Stimulated activated CD8-positive, alpha-beta memory T cell treated with anti-CD3 and anti-CD28 coated beads, Interleukin-7, amount 100 ng/mL, for 48 hours (primary cell): ENCODE measurements at places on chromosomes 2 and 18.

GRCh38 chr18:78239090-78239457, 740.5 kb upstream of the SALL3 start:
- DNase-seq: no peak

DNA sequence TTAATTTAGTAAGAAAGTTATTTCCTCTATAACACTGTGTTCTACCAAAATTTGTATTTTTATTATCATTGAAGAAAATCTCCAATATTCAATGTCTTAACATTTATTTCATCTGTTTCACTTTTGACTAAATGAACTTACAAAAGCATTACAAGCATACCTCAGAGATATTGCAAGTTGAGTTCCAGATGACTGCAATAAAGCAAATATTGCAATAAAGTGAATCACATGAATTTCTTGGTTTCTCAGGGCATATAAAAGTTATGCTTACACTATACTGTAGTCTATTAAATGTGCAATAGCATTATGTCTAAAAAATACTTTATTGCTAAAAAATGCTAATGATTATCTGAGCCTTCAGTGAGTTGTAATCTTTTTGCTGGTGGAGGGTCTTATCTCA, 78.3 kb downstream of the TTC32 start:
- DNase-seq: no peak

GRCh38 chr18:59878644-59879043, 21.2 kb upstream of the PMAIP1 start:
- no peak for DNase-seq

- no peak for DNase-seq
Observed at GRCh38 chr18:21602299-21602587, 1.7 kb upstream of the ESCO1 start.

DNA sequence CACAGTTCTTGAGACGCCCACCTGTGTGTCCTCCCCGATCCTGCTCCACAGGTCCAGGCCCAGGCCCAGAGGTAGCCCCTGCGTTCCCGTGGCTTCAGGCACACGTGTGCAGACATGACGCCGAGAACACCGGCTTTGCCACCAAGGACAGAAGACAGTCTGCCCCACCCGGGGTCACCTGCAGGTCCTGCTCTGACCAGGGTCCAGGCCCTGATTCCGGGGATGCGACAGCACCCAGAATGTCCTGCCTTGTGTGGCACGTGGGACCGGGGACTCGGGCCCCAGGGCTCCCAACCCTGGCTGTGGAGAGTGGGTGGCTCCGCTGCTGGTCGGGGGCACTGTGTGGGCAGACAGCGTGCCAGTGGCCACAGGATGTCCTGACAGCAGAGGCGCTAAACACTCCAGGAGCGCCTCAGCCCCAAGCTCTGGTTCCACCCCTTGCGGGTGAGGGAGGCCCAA, 36.9 kb downstream of the ADI1 start:
- DNase-seq: no peak

- DNase-seq: no peak
Observed at GRCh38 chr2:120167272-120167671, 55.9 kb downstream of the TMEM185B start.

DNA sequence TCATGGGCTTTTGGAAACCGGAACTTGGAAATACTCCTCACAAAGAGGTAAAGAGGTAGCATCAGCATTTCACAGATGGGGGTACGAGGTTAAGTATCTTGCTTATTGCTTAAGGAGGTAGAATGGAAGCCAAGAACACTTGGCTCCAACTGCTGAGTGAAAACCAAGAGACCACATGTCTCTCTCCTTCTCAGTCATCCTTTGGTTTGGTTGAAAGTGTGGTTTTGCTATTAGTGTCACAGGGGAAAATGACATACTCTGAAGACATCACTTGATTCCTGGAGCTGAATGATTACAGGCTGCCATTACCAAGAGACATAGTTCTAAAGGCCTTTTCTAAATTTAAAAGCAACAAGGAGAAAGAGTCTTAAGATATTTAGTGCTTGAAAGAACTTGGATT, 41.5 kb downstream of the ANTXR1 start:
- no peak for DNase-seq

- no peak for DNase-seq
Observed at GRCh38 chr2:457262-457661, 169.4 kb upstream of the ALKAL2 start.

- no peak for DNase-seq
Observed at GRCh38 chr2:231039821-231040364, 2.6 kb downstream of the C2orf72 start.

GRCh38 chr2:184730288-184730687, 132.0 kb downstream of the ZNF804A start:
- DNase-seq: no peak

GRCh38 chr2:218407717-218408116, 8.0 kb downstream of the CTDSP1 start:
- no peak for DNase-seq

DNA sequence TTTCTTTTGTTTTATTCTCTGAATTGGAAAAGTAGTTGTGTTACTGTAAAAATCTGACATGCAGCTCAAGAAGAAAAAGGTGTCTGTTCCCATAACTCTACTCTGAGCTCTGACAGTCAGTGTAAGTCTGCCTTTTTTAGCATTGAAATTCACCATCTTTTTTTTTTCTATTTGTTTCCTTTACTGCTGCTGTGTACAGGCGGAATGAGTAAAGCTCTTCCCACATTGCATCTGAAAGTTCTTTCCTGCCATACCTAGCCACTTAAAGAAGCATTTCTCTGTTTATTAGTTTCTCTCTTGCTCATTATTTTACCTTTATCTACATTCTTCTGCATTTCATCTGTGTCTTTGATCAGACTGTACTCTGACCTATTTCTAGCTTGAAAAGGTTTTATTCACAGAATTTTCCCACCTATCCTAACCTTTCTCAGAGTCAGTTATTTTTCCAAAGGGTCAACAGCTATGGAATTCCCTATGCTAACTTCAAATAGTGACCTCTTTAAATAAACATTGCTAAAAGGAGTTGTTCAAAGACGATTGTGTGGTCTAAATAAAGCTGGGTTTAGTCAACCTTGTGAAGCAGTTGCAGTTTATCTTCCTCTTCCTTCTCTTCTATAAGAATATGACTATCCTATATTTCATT, 1303.1 kb upstream of the ZEB2 start:
- DNase-seq: no peak

GRCh38 chr2:62265106-62265505, 69.2 kb downstream of the B3GNT2 start:
- no peak for DNase-seq

DNA sequence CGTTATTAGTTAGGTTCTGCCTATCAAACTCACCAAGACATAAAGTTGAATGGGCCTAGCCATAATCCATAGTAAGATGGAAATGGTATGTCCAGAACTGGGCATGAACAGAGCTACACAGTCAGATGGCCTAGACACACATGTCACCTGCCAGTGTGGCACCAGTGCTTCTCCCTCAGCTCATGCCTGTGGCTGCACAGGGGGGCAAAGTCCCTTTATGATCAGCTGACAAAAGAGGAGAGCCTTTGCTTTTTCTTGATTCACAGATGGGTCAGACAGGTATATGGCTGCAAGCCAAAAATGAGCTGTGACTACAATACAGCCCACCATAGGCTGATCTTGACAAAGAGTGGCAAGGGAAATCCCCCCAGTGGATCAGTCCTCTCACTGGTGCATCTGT, 28.3 kb upstream of the STARD7 start:
- no peak for DNase-seq

DNA sequence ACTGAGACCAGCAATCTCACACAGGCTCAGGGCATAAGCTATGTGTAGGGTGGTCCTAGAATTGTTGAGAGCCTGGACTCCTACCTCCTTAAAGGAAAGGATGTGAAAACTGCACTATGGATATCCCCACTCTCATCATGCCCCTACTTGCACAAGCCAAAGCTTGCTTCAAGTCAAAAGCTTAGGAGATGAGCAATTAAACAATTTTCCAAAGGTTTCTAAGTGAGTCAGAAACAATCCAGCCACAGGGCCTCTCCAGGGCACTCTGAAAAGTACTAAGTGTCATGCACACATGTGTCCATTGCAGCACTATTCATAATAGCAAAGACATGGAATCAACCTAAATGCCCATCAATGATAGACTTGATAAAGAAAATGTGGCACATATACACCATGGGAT, 215.4 kb downstream of the AFF3 start:
- no peak for DNase-seq

DNA sequence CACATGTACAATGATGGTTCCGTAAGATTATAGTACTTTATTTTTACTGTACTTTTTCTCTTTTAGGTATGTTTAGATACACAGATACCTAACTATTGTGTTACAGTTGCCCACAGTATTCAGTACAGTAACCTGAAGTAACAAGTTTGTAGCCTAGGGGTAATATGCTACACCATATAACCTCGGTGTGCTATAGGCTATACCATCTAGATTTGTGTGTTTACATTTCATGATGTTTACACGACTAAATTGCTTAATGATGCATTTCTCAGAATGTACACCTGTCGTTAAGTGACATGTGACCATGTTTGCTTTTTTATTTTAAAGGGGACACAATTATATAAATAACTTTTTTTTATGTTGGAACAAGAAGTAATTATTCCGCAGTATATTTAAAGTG, 34.5 kb downstream of the PIK3C3 start:
- no peak for DNase-seq
